ENCODE measurements at places on chromosomes 16 and 17.

- no peak for DNase-seq
Observed at GRCh38 chr17:78111727-78112517, 16.6 kb downstream of the TMC6 start.

DNA sequence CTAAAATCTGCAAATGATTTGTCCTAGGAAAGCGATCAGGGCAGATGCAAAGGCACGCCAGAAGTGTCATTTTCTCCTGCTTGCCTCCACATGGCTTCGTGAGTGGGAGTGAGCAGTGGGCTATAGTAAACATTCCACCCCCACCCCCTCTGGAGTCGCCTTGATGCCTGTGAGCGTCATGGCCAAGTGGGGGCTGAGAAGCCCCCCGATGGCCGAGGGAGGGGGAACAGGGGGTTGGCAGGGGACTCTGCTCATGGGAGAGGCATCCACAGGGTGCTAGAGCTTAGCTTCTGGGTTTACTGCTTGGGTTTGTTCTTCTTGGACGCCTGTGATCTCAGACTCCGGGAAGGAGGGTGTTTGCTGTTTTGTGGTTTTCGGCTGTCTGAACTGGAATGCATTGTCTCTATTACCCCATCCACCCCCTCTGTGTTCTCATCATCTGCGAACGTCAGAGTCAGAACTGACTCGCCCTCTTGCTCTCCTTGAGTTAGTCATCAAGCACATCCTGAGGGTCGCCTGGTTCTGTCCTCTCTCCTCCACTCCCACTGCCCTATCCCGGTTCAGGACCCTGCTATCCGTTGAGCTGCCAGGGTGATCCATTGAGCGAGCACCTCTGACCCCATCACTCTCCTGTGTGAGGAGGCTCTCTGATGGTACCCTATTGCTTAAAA is 15.4 kb downstream of the TNS4 start:
- DNase-seq: peak; percentile 6

GRCh38 chr17:35432176-35433074 is at the start of gene SLFN12:
TSS of gene SLFN12 (minus strand) at chr17:35432500. CDS start at chr17:35423028, 9,472 bp downstream.
- DNase-seq: no peak

DNA sequence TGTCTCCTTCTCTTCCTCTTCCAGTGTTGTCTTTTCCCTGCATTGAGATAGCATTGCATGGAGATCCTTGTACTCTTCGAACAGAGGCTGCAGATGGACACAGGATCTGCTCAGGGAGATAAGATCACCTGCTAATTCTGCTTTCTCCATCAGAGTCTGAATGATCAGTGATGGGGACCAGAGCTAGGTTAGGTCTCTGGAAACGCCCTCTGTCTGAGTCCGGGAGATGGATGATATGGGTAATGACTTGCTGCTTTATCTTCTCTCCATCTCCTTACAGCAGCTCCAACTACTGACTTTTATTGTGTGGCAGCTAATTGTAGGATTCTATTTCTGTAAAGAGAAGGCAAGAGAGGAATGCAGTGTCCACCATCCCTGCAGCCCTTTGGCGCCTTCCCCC is 435.6 kb downstream of the WWOX start:
- no peak for DNase-seq

DNA sequence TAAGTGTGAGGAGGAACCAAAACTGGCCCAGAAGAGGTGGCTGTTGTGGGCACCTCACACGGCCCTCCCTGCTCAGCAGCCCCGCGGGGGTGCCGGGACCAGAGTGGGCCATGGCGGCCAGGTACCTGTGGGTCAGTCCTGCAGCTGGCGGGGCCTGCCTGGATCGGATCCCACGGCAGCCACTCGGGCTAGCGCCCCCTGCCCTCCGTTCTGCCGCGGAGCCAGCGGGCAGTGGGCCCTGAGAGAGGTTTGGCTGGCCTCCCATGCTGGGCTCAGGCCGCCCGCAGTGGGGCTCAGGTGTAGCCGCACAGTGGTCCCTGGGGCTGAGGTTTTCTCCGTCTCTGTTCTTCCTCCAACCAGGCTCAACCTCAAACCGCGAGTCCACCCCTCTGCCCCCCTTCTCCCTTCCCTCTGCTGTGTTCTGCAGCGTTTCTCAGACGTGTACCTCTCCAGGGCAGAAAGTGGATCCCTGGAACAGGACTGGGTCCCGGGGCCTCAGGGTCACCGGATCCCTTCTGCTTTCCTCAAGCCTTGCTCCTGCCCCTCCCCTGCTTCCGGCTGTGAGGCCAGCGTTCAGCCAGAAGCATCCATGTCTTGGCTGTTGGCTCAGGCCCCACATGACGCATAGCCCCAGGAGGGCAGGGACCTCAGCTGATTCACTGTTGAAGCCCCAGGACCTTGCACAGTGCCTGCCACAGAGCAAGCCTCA is 28.6 kb upstream of the ITGA3 start:
- DNase-seq: no peak

- DNase-seq: no peak
Observed at GRCh38 chr16:17432901-17433576, 37.7 kb downstream of the XYLT1 start.

DNA sequence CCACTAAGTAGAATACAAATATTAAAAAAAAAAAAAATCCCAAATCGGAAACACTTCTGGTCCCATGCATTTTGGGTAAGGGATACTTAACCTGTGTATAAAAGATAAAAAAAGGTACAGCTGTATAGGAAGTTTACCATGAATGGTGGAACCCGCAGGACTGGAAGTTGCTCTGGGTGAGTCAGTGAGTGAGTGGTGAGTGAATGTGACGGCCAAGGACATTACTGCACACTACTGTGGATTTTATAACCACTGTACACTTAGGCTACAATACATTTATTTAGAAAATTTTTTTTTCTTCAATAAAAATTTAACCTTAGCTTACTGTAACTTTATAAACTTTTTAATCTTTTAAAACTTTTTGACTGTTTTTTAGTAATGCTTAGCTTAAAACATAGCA is 71.3 kb upstream of the BCAR1 start:
- DNase-seq: no peak

GRCh38 chr17:81509972-81510784 is 2.4 kb downstream of the ACTG1 start:
- no peak for DNase-seq

DNA sequence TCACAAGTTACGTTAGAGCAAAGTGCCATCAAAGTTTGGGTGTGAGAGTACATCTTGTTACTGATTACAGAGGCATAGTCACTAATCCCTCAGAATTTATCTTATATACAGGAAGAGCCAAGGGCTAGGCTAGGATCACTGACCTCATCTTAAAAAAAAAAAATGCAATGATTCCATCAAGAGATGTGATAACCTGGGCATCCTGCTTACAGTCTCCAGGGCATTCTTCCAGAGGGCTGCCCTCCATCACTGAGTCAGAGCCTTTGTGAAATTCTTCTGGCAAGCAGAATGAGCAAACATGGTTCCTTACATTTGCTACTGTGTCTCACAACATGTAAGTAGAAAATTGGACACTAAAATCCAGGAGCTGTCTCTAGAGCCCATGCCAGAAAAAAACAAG is 410.6 kb downstream of the ZFHX3 start:
- DNase-seq: no peak

DNA sequence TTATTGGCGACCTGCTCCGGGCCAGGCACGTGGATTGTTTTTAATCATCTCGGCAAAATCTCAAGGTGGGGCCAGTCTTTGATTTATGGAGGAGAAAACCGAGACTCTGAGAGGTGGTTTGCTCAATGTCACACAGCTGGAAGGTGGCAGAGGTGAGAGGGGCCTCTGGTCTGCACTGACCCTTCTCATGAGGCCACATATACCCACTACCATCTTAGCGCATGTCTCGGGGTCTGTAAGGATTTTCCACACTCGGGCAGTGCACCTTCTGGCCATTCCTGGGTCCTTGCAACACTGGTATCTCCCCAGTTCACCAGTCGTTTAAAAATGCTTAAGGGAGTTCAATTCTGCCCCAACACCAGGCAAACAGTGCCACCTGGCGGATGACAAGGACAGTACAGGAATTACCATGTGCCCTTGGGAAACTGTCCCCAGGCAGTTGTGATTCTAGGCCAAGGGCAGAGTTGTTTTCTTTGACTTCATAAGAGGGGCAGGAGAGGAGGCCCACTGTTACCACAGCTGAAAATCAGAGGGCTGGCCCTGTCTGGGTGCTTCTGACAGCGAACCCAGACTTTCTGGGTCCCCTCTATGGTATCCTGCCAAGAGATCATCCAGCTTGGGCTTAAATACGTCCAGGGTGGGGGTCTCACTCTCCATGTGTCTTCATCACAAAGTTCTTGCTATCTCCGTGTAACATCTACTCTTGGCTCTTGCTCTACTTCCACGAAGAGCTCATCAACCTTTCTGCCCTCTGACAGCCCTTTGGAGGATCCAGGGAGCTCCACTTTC is 39.4 kb upstream of the RAI1 start:
- DNase-seq: peak; percentile 62

DNA sequence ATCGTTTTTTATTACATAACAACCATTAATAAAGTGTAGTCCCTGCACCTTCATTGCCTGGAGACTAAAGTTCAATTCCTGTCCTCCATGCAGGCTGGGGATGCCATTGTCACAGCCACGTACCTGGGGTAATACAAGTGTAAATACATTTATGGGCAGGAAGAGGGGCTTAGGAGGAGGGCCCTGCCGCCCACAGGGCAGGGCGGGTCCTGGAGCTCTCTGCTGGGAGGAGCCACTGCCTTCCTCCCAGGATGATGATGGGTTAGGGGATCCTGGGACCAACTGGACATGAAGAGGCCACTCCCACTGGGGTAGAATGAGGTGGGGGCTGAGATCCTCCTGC is 44.1 kb upstream of the SLC38A10 start:
- no peak for DNase-seq

GRCh38 chr16:72437891-72438290 is 265.9 kb upstream of the PMFBP1 start:
- DNase-seq: no peak

- DNase-seq: no peak
Observed at GRCh38 chr16:85242140-85242539, 129.9 kb upstream of the CIBAR2 start.

DNA sequence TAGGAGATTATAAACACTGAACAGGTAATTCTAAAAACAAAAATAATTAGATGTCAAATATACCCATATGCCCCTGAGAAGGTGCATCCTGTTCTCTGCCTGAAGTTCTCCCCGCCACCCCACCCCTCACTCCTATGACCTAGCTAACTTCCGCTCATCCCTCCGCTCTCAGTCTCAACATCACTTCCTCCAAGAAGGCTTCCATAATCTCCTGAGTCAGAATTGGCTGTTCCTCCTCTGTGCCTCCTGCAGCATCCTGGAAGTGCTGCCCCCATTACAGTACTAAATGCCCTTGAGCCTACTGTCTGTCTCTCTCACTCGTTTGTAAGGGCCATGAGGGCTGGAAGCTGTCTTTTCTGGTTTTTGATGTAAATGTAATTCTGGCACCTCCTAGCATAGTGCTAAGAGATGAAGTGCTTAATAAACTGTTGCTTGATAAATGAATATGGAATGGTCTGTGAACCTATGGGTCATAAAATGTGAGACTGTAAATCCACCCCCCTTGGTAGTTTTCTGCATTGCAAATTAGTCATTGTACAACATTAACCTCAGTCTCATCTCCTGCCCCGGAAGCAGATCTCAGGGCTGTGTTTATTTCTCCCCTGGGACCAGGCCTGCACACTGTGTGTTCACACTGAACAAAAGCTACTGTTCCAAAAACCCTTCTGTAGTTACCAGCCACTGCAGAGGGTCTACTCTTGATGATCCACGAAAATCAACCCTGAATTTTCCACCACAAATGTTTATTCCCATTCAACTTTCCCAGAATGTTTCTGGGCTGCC is 3.9 kb upstream of the MYO1D start:
- no peak for DNase-seq

DNA sequence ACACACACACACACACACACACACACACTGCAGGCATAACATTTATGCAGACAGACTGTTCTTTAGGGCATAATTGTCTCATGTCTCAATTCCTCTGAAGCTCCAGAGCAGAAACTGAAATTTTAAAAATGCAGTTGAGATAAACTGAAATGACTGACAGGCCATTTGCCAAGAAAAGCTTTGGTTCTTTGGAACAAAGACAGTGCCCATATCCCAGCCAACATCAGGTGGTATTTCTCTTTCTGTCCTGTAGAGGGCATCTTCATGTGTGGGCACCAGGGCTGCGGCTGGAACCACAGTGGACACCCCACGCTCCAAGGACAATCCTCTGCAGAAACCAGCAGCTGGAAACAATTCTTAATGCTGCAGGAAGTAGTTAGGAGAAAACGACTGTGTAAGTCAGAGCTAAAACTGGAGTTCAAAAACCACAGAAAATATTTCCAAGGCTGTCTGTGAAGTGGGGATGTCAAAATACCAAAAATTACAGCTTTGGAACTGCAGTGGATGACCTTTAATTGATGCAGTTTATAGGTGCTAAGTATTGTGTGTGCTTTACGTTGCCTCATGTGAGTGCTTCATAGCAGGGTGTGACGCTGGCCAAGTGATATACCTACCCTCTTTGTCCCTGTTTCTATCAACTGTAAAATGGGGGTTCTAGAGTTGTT is 10.6 kb upstream of the MEFV start:
- no peak for DNase-seq

All from NCI-H2107 (cell line).